ENCODE measurements at places on chromosomes 4 and X.

- DNase-seq = no peak
Measured at GRCh38 chr4:23818097-23818885, 71.6 kb downstream of the PPARGC1A start.

DNA sequence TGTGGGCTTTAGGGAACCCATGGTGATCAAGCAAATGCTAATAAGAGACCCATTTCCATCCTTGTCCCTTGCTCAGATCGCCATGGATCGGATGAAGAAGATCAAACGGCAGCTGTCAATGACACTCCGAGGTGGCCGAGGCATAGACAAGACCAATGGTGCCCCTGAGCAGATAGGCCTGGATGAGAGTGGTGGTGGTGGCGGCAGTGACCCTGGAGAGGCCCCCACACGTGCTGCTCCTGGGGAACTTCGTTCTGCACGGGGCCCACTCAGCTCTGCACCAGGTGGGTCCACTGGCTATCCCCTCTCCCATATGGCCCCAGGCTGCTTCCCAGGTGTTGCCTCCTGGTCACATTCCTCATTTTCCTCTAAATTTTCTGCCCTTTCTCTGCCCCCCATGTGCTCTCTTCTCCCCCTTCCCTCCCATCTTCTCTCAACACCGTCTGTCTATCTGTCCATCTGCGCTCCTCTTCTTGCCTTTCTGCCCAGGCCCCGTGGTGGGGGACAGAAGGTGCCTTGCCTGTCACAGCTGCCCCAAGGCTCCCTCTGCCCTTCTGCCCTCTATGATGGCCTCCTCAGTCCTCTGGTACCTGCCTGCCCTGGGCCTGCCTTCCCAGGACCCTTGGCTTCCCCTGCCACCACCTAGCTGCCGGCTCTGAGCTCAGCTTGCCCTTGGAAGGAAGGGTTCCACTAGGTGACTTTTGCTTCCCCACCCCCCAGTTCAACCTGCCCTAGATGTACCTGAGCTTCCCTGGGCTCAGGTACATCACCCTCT, 5.2 kb downstream of the CDK16 start:
- DNase-seq = no peak

DNA sequence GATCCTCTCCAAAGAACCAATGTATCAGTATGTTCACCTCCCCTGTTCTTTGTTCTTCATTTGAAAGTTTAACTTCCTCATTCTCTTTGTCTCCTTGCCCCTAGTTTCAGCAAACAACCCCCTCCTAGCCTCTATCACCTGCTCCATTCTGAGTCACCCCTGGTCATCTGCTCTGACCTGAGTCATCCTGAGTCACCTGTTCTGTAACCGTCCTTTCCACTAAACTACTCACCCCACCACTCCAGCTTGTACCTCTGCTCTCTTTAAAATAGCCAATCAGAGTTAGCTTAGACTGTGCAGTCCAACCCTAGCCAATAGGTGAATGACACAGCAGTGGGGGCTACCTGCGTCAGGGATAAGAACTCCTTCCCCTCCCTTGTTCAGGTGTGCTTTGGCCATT, 249.8 kb upstream of the AADAT start:
- DNase-seq = no peak

DNA sequence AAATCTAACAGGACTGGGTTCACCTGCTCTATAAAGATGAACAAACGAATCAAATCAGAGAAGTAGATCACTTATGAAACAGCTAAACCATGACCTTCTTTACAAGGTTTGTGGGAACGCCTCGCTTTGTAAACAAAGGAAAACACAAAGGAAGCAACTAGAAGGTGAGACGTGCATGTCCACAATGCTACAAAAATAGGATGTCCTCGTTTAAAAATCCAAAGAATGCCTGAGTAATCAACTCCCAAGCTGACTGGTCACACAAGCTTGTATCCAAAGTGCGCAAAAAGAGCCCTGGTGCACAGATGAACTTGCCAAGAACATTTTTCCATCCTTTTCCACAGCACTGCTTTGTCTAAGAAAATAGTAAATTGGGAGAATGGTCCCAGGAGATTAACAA, 6.3 kb upstream of the SH3KBP1 start:
- no peak for DNase-seq

- DNase-seq = peak; percentile 73
Measured at GRCh38 chrX:154526901-154527675, 11.1 kb upstream of the FAM3A start.

- no peak for DNase-seq
Measured at GRCh38 chrX:24030597-24030996, 3.6 kb upstream of the KLHL15 start.

- no peak for DNase-seq
Measured at GRCh38 chr4:127975121-127975770, 10.0 kb downstream of the ABHD18 start.

DNA sequence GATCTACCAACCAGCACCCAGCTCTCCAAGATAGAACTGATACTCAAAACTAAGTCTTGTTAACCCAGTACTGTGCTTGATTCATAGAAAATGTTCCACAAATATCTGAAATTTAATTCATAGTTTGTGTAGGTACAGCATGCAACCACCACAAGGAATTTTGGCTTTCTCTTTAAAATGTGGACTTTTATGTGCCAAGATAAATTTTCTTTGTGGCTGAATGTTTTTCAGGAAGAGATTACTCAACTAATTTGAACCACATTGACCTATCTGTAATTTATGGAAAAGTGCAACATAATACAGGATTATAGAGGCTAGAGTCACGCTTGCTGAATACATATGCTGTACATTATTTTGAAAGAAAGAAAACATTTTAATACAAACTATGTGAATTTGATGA, 730.8 kb downstream of the IL1RAPL1 start:
- no peak for DNase-seq

- no peak for DNase-seq
Measured at GRCh38 chrX:96436105-96436504, 248.5 kb upstream of the DIAPH2 start.

DNA sequence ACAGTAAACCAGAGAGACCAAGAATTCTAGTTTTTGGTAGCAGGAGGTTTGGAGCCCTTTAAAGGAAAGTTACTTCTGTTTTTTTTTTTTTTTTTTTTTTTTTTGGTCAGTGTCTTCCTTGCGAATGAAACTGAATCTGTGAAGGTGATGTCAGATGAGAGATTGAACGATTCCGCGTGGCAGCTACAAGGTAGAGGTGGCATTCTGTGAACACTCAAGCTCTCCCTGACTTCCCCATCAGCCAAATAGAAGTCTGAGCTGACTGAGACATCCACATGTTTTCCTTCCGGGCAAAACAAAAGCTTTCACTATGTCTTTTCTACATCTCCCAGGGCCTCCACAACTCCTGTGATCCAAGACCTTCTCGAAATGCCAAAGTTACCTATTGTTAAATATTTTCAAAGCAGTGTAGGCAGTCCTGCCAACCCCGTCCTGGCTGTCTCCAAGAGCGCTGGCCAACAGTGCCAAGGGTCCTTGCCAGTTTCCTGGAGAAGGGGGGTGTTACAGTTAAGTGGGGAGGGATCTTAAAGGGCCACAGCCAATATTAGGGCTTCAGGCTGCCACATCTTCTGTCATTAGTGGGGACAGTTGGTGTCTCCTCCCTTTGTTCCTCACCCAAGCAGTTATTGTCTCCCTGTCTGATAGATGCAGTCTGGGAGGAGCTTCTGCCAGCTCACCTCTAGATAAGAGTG, 102.9 kb upstream of the SLC34A2 start:
- DNase-seq = no peak

DNA sequence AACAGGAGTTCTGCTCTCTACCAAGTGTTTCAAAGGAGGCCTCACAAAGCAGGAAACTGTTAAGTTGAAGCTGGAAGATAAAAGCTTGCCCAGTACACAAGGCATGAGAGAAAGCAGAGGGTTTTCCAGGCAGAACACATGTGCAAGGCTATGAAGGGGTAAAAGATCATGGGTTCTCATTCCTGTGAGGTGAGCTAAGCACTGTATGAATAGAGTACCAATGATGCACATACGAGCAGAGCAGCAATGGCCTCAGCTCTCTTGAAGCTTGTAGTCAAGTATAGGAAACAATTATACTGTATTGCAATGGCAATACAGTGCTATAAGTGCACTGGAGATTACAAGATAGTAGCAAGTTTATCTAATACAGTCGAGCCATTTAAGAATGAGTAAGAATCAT, 18.0 kb downstream of the TTC29 start:
- DNase-seq = no peak

- DNase-seq = peak; percentile 20
Measured at GRCh38 chr4:121898150-121898549, 27.9 kb upstream of the BBS7 start.

DNA sequence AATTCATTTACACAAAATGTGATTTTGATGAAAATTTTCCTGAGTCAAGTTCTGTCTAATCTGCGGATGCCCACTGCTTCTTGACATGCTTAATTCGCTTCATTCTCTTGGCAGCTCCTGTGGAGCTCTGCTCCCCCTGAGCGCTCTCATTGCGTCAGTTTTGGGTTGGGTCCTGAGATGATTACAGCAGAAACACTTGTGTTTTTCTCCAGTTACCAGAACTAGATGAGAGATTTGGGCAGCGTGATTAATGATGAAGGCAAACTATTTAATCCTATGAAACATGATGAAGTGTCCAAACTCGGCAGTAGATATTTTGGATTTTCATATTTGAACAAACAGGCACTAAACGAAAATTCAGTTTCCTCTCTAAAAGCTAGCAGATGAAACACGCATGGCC, 4.2 kb upstream of the CXCL1 start:
- no peak for DNase-seq

DNA sequence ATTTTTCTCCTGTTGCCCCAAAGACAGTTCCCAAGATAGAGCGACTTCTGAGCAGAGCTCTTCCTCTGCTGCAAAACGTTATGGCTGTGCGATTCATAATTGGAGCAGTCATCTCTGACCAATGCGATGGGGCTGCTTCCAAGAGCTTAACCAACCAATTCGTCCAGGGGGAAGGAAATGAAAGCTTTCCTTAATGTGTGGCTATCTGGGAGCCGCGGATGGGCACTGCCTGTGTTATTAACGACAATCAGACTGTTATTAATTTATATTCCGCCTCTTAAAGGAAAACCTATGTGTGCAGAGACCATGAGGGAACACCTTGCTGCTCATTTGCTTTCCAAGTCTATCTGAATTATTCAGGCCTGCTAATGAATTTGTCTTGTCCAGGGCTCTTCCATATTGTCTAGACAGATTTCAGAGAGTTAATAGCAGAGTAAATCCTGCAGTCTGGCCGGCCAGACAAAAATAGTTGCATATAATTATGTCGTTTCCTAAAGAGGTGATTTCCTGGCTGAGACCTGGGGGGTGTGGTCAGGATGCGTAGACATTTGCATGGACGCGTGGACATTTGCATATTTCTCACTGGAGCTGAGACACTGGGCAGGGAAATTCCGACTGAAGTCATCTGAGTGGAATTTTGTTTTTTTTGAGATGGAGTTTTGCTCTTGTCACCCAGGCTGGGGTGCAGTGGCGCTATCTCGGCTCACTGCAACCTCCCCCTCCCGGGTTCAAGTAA, 135.4 kb downstream of the HMX1 start:
- DNase-seq = no peak

GRCh38 chr4:5979981-5980380, 38.2 kb downstream of the C4orf50 start:
- no peak for DNase-seq

- no peak for DNase-seq
Measured at GRCh38 chr4:73777612-73778011, 37.2 kb downstream of the CXCL8 start.

- DNase-seq = no peak
Measured at GRCh38 chr4:141851246-141851891, 215.0 kb downstream of the IL15 start.
